Adrenal gland (tissue), 19 donors: ENCODE measurements at places on chromosomes 12 and 14.

GRCh38 chr12:57243521-57244311 lies 7.3 kb downstream of the STAC3 start:
- peak; percentile 81 for DNase-seq

DNA sequence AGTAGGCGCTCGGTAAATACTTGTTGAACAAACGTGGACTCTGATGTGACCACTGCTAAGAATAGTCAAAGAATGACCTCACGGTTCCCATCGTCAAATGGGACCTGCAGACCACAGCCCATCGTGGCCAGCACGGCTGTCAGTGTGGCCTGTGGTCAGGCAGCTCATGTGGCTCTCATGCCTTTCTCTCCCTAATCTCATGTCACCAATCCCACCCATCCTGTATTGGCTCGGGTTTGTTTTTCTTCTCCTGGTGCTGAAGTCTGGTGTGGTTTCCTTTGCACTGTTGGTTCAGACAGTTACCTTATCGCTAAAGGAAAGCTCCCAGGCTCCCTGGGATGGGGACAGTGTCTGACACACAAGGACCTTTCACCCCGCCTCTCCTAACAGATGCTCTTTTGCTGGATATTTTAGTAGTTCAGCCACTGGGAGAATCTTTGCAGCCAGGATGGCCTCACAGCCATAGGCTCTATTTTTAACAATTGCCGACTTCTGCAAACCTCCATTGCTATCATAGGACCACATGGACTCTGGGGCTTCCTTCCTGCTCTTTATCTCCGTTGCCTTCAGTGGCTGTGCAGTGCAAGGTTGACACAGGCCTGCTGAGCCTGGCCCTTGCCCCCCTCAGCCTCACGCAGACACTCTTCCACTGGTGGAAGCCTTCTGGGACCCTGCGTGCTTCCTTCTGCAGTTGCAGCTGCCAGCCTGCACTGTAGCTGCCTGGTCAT lies 293.1 kb upstream of the FKBP4 start:
- DNase-seq = peak; percentile 40

DNA sequence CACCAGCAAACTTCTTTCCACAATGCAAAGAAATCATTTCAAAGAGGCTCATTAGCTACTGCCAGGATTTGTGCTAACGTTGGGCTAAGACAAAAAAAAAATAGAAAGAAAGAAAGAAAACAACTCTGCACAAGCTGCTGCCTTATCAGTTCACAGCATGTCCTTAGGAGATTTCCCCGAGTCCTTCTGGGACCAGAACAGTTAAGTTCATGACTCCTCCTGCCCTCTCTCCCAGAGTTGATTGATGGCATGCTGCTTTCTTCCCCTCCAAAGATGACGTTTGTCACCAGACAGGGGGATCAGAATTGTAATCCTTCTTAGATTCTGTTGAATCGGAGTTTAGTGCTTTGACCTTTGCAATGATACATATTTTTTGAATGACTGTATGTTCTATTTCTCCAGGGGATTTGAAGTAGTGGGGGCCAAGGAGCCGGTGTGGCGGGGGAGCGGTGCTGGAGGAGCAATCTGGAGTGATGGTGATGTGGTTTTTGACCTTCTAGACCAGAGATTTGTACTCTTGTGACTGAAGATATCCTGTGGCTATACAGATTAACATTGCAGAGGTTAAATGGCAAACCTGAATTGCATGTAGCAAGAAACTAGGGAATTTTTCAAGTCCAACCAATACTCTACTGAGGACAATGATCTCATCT lies 409.2 kb upstream of the TMPO start:
- DNase-seq = no peak

DNA sequence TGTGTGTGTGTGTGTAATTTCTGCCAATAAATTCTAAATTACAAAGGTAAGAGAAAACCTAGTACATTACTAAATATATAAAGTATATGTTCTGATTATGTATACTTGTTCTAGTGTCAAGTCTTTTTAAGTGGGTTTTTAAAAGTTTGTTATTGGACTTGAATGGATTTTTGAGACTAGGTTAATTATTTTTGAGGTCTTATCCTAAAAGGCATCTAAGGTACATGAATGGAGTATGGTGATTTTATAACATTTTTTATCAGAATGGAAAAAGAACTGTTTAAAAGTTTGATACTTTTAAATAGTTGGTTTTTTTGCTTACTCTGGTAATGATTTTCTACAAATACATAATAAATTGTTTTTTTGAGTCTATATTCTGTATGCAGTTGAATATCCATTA lies 22.5 kb upstream of the TMPRSS12 start:
- DNase-seq = no peak
